HTR-8/SVneo (cell line): ENCODE measurements at places on chromosomes 3 and 15.

DNA sequence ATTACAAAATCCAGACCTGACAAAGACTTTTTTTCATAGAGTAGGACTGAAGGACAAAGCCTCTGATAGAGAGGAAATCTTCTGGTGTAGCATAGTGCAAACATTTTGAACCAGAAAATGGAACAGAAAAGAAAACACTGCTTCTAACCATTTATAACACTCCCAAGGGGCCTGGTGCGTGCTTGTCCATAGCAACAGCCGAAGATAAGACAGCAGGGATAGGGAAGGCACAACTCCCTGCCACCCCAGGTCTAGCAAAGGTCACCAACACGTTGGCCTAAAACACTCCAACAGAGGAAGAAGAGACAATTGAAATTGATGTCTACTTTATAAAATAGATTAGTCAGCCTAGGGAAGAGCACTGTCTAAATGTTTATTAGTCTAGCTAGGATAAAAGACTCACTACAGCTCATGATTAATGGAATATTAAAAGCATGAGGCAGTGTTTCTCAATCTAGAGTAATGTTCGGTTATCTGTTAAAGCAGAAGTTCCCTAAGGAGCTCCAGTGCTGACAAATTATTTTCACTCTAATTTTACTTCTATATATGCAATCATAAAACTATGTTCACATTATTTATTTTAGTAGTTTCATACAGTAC is 145.2 kb downstream of the P3H2 start:
- no peak for DNase-seq

- DNase-seq, result no peak
These were observed 7.6 kb downstream of the SLC27A2 start for GRCh38 chr15:50189633-50190032.

DNA sequence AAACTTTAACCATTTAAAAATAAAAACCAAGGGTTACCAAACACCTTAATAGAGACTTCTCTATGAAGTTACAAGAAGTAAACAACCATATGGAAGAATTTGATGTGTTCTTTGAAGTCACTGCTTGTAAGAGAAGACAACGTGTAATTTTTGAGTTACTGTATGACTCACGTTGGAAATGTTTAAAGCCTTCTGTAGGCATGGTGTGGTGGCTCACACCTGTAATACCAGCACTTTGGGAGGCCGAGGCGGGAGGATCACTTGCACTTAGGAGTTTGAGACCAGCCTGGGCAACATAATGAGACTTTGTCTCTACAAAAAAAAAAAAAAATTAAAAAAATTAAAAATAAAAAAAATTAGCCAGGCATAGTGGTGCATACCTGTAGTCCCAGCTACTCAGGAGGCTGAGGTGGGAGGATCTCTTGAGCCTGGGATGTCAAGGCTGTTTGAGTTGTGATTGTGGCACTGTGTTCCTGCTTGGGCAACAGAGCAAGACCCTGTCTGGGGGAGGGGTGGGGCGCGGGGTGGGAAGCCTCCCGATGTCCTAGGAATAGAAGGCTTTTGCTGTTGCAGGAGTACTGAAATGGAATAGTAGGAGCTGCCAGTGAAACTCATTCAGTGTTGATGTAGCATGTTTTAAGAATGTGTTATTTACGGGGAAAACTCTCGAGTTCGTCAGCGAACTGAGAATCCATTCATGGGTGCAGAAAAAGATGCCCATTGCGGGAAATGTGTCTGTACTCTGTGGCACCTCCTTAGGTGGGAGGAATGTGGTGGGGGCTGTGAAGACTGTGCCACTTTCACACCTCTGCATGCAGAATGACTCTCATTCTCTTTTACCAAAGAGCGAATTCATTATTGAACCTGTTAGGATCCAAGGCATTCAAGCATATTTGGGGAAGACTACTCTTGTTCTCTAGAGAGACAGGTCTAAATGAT is 134.2 kb downstream of the FNDC3B start:
- no peak for DNase-seq

GRCh38 chr3:79461129-79461792 is 306.5 kb downstream of the ROBO1 start:
- DNase-seq, result no peak

DNA sequence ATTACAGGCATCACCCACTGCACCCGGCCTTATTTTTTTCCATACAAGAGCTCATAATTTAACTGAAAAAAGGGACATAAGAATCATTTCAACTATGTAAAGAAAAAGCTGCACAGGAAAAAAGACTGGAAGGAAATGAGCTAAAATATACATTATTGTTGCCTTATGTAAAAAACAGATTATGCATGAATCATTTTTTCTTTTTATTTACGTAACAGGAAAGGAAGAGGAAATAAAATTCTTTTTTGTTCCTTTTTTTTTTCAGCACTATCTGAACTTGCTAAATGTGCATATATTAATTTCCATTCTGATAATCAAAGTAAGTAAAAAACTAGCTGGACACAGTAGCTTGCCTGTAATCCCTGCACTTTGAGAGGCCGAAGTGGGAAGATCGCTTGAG is 12.1 kb downstream of the KIF9 start:
- DNase-seq, result no peak
